Ammon's horn (tissue), 1 donor: ENCODE measurements at places on chromosomes 5 and 9.
A peak's percentile ranks its signal among the peaks of the same experiment; 100 is the strongest.

DNA sequence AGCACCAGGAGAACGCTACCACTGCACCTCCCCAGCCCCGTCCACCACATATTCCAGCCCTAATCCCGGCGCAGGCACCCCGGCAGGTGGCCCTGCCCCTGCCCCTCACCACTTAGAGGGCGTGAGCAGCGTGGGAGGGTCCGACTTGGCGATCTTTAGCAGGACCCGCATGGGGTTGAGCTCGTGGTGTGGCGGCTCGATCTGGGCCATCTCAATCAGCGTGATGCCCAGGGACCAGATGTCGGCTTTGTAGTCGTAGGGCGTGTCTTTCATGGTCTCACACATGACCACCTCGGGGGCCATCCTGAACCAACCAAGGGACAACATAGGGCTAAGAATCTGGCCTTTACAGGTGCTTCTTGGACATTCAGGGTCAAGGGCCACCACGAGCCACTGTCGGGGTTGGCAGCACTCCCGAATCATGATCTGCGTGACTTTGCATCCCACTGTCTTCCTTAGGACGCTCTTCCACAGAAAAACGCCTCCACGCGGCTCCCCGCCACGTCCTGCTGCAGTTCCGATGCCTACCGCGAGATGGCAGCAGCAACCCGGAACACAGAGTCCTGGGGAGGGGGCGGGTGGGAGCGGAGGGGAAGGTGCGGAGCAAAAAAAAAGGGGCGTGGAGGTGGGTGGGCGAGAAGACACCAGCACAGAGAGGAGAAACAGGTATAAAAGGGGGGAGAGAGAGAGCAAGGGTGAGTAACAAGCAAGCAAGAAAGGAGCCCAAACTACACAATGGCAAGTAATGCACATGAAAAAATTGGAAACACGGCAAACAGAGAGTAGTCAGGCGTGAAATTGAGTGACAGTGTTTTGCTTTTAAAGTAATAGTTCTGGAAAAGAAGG is 81.3 kb downstream of the STK10 start:
- DNase-seq: peak; percentile 65

GRCh38 chr9:137797206-137798120 is 80.1 kb upstream of the CACNA1B start:
- no peak for DNase-seq

DNA sequence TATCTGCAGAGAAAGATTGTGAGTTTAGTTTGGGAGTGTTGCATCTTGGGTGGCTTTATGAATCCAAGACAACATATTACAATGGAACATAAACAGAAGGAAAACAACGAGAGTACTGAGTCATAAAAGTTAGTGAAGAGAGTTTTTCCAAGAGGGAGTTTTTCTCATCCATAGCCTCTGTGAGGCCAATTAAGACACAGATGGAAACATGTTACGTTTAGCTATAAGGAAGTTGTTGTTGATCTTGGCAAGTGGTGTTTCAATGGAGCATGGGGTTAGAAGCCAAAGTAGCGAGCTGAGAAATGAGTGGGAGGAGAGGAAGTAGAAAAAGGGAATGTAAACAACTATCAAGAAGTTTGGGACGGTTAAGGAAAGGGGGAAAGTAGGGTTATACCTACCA is 53.3 kb upstream of the SPATA31D4 start:
- no peak for DNase-seq

DNA sequence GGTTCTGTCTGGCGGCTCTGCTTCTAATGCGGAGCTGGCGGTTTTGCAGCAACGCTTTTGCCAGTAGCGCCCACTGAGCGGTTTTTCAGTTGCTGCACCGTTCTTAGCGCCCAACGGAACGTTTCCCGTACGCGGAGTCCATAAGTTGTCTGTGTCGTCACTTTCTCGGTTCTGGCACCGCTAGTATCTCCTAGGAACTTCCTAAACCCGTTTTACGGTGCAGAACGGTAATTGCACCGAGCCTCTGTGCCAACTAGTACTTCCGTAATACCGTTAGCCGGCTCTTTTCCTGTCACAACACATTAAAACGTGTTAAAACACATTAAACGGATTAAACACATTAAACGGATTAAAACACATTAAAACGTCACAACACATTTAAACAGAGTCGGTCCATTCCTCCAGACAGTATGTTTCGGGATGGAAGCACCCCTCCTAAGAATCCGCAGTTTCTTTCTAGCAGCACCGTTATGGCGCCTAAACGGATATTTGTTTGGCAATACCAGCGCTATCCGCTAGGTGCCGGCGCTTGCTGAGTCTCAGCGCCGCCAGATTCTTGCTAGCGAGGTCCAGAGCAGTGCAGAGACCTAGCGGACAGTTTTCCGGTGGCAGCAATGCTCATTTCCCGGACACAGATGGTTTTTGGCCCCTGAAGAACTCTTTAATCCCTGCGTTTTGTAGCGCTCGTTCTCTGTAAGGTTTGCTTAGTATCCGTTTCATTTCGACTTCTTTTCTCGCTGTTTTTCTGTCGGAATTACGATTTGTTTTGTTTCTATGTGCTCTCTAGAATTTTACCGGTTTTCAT is 45.4 kb downstream of the ANXA2R start:
- DNase-seq: peak; percentile 86

GRCh38 chr5:170206958-170207357 is 25.8 kb upstream of the C5orf58 start:
- no peak for DNase-seq

GRCh38 chr5:78593465-78593864 is 55.1 kb downstream of the LHFPL2 start:
- no peak for DNase-seq

DNA sequence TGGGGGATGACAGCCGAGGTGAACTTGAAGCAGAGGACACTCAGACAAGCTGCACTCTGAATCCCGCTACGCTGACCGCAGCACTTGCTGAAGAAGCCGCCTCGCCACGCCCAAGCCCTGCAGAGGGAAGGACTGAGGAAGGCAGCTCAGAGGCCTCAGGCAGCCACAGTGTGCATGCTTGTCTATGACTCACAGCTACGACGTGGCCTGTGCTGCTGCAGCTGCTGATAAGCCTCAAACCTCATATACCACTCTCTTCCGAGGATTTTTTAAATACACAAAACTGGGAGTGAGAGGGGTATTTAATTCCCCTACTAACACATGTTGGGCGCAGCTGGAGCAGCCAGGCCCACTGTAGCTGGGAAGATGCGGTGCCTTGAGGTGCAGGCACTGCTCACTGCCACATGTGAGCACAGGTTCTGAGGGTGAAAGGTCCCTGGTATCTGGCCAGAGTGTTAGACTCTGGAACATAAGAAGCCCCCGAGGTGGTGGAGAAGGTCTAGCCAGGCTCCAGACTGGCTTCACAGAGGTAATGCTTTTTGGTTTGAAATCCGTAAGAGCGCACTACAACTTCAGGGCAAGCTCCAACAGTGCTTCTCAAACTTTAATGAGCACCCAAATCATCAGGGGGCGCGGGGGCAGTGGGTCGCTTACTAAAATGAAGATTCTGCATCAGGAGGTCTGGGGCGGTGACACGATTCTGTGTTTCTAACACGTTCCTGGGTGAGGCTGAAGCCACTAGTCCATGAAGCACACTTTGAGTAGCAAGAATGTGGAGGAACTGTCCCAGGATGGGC is 196.8 kb downstream of the AUH start:
- peak; percentile 73 for DNase-seq

DNA sequence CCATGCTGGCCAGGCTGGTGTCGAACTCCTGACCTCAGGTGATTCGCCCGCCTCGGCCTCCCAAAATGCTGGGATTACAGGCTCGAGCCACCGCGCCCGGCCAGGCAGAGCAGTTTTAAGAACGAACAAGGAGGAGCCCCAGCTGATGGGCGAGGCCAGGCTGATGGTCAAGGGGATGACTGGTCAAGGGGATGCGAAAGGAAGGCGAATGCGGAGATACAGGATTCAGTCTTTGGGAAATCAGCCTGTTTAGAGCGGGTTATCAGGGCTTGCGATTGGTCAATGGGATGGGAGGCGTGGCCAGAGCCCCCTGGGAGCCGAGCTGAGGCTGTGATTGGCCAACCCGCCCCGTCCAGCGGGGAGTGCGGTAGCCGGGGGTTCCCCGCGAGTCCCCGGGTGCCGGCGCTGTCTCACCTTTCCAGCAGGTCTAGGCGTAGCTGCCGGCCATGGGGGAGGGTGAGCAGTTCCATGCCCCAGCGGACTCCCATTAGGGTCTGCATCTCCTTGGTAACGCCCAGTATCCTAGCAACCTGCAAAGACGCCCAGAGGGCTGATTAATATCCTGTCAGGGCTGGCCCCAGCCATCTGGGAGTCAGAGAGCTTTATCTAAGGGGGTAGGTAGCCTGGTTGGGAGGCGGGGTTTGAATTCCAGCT is 7.5 kb upstream of the TOR2A start:
- DNase-seq: no peak

DNA sequence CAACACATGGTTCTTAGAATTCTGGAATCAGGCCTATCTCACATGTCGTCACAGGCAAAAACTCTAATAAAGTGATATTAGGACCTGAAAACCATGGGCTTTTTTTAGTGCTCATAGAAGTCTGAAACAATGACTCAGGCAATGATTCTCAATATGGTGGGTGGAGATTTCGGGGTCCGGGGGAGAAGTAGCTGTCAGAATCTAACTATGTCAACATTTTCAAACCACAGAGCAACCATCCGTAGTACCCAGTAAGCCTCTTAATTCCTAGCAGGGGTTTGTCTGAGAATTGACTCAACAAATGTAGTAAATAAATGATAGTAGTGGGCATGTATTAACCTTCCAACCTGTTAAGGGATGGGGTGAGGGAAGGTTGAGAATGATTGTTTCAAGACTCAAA is 2.6 kb downstream of the AMACR start:
- no peak for DNase-seq

GRCh38 chr9:89446261-89446960 is 51.5 kb downstream of the SEMA4D start:
- DNase-seq: no peak

- DNase-seq: no peak
Measured at GRCh38 chr5:132666310-132667123, 7.3 kb upstream of the IL4 start.

- no peak for DNase-seq
Measured at GRCh38 chr5:78496373-78496772, 136.0 kb downstream of the SCAMP1 start.

DNA sequence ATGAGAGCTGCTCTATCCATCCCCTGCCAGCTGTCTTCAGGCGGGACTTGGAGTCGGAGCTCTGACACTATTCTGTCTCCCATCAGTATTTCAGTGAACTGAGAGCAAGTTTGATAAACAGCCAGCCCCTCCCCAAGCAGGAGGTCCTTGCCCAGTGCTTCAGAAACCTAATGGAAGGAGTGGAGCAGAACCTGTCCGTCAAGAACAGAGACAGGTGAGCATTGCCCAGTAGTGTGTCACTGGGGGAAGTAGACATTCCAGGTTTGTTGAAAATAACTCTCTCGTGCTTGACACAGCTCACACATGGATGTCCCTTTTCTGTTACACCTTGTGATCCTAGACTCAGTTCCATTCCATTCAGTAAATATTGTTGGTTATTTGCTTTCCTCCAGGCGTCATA is 13.2 kb upstream of the TLX3 start:
- no peak for DNase-seq

GRCh38 chr5:84450617-84451414 is 66.1 kb upstream of the EDIL3 start:
- no peak for DNase-seq

DNA sequence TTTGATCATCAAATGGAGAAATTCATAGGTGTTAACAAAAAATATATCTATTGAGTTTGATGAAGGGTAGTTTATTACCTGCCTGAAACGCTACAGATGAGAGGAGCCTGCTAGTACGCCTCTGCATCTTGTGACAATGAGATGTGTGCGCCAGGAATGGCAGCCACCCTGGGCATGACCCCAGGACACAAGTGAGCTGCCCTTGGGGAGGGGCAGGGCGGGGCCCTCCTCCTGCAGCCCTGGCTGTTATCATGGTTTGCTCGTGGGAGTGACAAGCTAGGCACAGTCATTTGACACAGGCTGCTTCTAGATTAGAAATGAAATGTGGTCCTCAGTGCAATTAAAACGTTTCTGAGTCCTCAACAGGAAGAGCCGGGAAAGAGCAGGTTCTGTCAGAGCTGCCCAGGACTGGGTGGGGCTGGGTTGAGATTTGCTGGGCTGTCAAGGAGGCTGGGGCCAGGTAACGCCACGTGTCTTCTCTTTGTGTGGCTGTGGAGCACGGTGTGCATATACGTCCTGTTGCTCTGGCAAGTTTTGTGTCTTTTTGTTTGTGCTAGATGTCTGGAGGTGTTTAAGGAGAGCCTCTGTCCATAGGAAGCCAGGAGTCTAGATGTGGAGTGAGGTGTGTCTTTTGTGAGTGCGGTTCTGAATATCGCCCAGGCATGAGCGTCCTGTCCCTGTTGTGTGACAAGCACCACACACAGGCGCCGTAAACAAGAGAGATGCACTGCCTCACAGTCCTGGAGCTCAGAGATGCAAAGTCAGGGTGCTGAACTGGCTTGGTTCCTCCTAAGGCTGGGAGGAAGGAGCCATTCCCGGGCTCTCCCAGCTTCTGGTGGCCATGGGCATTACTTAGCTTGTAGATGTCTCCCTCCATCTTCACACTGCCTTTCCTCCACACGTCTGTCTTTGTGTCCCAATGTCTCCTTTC is 129.0 kb upstream of the IRX4 start:
- DNase-seq: no peak

DNA sequence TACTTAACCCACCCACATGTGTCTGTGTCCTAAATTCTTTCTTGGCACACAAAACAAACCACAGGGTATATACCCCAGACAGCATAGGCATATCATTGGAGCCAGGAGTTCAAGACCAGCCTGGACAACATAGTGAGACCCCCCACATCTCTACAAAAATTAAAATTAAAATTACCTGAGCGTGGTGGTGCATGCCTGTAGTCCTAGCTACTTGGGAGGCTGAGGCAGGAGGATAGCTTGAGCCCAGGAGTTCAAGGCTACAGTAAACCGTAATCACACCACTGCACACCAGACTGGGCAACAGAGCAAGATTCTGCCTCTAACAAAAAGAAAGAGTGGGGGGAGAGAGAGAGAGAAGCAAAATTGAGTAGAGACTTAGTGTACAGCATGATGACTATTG is 4.6 kb upstream of the AGTPBP1 start:
- no peak for DNase-seq

DNA sequence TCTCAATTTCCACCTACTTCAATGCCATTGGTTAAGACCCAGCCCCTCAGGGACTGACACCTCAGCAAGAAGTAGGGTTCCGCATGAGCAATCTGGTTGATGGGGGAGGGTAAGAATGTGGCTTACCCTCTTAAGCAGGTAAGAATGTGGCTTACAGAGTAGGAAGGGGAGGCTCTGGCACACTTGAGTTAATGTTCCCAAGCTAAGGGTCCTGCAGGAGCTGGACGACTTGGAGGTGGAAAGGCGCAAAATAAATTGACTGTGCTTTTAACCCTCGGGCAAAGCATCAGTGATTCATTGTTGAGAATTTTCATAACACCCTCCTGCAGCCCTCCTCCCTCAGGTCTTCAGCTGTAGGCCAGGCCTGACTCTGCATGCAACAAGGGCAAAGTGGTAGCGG is 24.9 kb upstream of the ADRA1B start:
- no peak for DNase-seq

DNA sequence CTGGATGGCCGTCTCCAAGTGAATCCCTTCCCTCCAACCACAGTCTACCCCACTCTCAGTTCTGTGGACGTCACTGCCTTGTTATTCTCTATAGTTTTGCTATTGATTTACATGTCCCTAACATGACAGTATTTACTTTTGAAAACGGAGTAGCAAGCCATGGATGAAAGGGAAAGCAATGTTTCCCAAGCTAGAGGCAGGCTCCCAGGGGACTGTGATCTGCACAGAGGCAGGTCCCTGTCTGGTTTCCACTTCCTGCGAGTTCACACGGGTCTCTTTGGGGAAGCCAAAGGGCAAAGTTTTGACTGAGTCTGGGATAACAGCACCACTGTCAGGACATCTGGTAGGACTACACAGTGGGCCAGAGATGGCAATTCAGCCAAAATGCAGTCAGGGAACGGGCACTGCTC is 12.7 kb downstream of the C9orf153 start:
- DNase-seq: peak; percentile 20

GRCh38 chr5:67305913-67306710 is 109.5 kb upstream of the CD180 start:
- DNase-seq: no peak
